ENCODE measurements at places on chromosomes 7 and 10.
A peak's percentile ranks its signal among the peaks of the same experiment; 100 is the strongest.

DNA sequence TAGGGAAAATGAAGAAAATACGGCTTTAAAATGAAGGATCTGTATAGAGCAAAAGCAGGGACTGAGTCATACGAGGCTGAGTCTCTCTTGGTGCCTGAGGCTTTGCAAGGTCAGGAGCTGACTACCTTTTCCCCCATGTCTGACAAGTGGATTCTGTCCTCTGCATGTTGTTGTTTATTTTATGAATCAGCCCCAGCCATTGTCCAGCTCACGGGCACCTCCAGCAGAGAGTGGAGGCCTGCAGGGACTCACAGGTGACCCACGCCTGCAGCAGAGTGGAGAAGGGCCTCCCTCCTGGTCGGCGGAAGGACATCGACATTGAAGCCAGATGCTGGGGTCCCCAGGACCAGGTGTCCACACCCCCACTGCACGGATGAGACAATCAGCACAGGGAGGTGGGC is 233.9 kb downstream of the WDR37 start:
- no peak for DNase-seq

DNA sequence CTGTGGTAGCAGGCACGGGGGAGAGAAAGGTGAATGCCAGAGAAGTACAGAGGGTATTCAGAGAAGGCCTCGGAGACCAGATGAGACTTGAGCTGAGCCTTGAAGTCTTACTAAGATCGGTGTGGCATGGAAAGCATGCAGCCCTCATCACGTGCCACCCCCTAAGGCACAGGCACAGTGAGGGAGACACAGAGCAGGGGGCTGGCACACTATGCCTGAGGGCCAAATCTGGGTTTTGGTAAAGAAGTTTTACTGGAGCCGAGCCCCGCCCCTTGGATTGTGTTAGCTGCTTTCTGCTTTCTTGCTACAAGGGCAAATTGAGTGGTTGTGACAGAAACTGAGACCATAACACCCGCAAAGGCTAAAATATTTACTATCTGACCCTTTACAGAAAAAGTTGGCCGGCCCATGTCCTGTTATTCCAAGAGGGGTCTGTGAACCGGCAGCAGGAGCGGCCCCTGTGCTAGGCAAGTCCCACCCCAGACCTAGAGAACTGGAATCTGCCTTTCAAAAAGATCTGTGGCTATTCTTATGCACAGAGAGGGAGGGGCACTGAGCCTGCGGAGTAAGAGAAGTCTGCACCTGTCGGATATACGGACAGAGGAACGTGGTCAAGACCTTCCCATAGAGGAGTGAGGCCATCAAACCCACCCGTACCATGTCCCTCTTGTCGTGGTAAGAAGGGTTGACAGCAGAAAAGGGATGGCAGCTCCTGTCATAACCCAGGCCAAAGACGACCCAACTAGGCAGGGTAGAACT is 109.3 kb upstream of the RHEB start:
- no peak for DNase-seq

- DNase-seq, result no peak
These were observed 121.7 kb downstream of the SORCS3 start for GRCh38 chr10:104762793-104763192.

GRCh38 chr7:128115821-128116723 is 84.8 kb upstream of the LRRC4 start:
- no peak for DNase-seq

DNA sequence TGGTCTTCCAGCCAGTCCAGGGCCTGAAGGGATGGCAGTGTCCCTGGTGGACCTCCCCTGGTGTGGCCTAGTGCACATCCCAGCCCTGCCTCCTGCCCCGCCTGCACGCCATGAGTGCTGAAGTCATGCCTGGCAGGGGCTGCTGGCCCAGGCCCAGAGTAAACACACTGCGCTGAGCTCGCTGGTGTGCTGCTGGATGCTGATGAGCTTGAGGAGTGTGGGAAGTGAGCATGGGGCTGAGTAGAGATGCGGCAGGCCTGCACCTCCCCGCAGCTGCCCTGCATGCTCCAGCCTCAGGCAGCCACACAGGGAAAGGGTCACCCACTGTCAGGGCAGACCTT is 43.2 kb downstream of the HTRA1 start:
- peak; percentile 90 for DNase-seq

DNA sequence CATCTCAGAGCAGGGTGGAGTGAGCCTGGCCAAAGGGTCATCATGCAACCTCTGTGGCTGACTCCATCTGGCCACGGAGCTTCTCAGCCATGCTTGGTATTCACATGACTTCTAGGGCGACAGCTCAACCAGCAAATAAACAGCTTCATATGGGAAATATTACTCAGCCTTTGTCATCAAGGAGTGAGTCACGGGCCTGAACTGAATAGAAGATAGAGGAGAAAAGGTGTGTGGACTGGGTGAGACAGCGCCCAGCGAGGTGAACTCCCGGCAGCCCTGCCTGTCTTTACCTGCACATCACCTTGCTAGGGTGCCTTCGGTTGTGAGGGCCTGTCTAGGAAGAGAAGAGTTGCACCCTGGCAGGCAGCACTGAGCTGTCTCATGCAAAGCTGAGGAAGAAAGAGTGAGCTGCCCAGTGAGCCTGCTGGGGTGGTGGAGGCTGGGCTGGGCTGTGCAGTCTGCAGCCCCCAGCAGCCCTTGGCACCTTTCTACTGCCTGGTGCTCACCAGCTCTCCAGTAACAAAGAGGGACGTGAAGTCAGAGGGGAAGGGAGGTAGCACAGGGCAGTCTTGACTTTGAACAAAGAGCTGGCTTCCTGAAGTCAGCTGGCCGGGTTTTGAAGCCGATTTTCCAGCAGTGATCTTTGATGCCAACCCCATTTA is 114.2 kb downstream of the EGFR start:
- DNase-seq, result no peak

- no peak for DNase-seq
These were observed 24.5 kb downstream of the STEAP1 start for GRCh38 chr7:90178679-90179278.

DNA sequence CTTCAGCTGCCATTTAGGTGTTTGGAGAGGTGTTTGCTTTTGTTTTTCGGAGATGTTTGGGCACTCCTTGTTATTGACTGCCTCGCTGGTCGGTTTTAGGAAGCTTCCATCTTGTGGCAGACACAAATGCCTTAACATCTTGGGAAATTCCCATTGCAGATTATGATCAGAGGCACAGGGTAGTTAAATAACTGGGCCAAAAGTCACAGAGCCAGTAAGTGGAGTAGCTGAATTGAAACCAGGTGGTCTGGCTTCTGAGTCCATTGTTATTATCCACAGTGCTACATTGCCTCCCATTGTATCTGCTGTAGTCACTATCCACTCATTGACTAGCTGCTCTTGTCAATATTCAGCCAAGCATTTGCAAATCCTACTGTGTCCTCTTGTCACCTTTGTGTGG is 138.2 kb upstream of the PLPP4 start:
- DNase-seq, result no peak

DNA sequence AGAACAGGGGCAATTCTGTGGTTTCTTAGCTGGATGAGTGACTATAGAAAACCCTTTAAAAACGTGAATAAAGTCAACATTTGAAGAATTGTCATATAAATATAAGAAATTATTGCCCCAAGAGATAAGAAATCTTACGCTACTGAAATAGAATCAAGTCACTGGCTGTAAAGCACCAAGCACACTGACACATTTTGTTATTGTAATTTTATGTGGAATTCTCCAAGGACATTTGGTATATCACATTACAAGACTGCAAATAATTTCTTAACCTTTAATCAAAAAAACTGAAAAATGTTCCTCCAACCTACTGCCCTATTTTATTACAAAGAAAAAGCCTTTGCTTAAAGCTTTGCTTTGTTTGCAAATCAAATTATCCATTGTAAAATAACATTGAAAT is 383.3 kb downstream of the IPMK start:
- DNase-seq, result no peak

- DNase-seq, result no peak
These were observed 149.5 kb downstream of the PLCE1 start for GRCh38 chr10:94143261-94143660.
